ENCODE measurements at places on chromosomes 11 and 22. TPM values are rescaled to one million over a fixed set of nuclear protein-coding genes. Genes with fewer than 3 reads are reported as not detected.

DNA sequence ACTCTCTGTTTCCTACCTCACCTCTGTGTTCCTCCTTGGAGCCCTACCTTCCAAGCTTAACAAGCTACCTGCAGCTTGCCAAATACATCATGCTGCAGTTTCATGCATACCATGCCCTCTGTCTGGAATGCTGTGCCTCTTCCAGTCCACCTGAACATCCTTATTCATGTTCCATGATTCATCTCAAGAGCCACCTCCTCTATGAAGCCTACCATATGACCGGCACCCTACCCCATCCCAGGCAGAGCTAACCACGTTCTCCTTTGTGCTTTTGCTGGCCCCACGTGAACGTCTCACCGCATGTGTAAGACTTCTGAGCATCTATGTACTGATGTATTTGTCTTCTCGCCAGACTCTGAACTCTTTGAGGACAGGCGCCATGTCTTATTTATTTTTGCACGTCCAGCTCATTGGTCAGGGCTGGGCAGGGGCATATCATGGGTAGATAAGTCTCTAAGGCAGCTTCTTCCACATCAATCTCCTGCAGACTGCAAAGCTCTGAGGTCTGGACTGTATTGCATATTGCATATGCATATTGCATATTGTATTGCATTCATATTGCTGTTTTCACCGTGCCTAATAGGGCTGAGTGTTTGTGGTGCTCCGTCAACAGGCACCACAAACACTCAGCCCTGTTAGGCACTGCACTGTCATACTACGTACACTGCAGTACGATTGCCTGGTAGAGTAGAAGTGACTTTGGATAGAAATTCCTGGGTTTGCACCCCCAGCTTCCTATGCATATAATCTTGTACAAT, 31.0 kb downstream of the TST start:
- H3K27ac ChIP-seq, result no peak overlapping the region
- H3K36me3 ChIP-seq, result no peaks in the 10 kb centered on the region
- H3K4me3 ChIP-seq, result no peak overlapping the region
- no peaks in the 10 kb centered on the region for H3K4me1 ChIP-seq

Gene KREMEN1
- total RNA-seq, result 16.6 TPM

Gene DMC1
- 6.3 TPM for total RNA-seq

Gene RAB39A
- total RNA-seq, result 1.8 TPM

DNA sequence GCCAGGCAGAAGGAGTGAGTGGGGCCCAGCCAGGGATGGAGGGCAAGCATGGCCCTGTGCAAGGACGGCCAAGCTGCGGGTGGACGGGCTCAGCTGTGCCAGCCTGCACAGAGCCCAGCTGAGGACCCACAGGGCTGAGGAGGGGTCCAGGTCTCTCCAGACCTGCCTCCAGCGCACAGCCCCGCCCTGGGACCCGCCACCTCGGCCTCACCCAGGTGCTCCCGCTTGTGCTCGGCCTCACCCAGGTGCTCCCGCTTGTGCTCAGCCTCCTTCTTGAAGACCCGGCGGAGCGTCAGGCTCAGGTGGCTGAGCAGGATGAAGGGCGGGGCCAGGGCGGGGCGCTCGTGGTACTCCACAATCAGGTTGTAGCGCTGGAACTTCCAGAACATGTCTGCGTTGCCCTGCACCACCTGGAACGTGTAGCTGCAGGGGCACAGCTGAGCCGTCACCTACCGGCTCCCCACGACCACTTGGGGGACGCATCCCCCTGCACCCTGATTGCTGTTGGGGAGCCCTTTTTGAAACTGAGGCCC, 6.4 kb downstream of the TSSC4 start:
- H3K4me1 ChIP-seq, result peaks cover 5% of the 10 kb centered on the region
- H3K27ac ChIP-seq, result no peak overlapping the region
- no peak for DNase-seq
- H3K36me3 ChIP-seq, result peaks cover 14% of the 10 kb centered on the region
- H3K4me3 ChIP-seq, result no peak overlapping the region
- H3K27me3 ChIP-seq, result no peaks in the 10 kb centered on the region

- no peak overlapping the region for H3K4me3 ChIP-seq
- peaks cover 10% of the 10 kb centered on the region for H3K4me1 ChIP-seq
- no peak for DNase-seq
- H3K36me3 ChIP-seq, result no peaks in the 10 kb centered on the region
- no peaks in the 10 kb centered on the region for H3K27me3 ChIP-seq
Observed at GRCh38 chr11:65452806-65453490, 30.4 kb downstream of the NEAT1 start.

- no peaks in the 10 kb centered on the region for H3K27me3 ChIP-seq
- no peak overlapping the region for H3K4me3 ChIP-seq
- DNase-seq, result no peak
- no peak overlapping the region for H3K27ac ChIP-seq
- no peaks in the 10 kb centered on the region for H3K4me1 ChIP-seq
Observed at GRCh38 chr11:90997241-90997640, 774.4 kb upstream of the CHORDC1 start.
